Right ventricle myocardium inferior (tissue), 1 donor: ENCODE measurements at places on chromosomes 4 and X.
A peak's percentile ranks its signal among the peaks of the same experiment; 100 is the strongest.

DNA sequence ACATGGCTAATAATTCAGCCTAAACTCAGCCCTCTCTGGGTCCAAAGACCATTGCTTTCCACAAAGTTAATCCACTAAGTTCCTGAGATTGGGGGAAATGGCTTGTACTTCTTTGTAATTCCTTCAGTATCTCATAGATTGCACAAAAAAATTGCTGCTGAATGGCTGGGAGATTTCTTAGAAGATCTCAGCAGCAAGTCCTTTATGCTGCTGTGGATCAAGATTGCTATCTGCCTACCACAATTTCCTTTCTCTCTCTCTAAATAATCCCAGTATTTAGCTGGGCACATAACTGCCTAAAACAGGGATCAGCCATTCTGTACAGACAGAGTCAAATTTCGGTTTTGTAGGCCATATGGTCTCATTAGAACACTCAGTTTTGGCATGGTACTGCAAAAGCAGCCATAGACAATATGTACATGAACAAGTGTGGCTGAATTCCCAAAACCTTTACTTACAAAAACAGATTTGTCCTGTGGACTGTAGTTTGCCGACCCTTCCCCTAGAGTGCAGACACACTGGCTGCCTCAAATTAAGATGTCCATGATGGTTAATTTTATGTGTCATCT lies 18.5 kb upstream of the HOPX start:
- DNase-seq: no peak

DNA sequence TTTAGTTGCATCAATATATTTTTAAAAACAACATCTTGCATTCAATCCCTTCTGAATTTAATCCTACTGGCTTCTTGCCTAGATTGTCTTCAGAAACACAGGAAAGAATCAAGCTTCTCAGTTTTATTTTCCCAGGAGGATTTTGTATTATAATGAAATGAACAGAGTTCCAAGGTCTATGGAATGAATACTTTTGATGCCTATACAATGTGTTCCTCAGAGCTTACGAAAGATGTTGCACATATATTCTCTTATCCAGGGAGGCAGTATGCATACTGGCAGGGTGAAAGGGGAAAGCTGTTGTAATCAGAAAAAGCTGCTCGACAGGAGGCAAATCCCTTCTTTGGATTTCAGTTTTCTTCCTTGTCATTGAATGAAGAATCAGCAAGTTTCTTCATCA lies 8.8 kb downstream of the TMPRSS11D start:
- no peak for DNase-seq

- peak; percentile 82 for DNase-seq
Measured at GRCh38 chrX:68684291-68684918, 36.9 kb downstream of the STARD8 start.

DNA sequence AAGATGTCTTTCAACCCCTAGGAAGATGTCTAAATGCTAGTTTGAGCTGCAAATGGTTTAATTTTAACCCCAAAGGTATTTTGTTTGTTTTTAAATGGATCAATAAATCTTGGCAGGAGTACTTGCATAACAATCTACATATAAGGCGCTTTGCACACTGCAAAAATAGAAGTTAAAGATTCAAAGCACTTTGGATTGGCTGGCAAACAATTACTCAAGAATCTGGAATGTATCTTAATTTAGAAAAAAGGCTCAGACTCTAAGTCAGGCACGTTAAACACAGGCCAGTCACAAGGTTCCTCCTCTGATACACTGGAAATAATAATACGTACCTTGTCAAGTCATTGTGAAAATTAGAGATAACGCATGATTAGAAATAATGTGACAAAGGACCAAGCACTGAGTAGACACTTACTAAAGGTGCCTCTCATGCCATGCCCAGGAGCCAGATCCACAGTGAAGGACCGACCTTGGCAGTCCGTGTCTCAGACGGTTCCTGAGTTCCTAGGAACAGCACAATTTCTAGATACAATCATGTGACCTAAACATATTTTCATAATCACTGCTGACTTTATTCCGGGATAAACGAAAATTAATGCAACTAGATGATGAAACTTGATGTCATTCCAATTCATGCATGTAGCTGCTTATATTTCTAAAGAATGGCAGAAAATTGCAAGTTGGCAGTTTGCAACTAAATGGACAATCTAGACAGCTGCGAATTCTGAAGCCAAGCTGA lies 49.6 kb downstream of the PROM1 start:
- no peak for DNase-seq

GRCh38 chr4:48223633-48224295 lies 45.9 kb downstream of the TEC start:
- DNase-seq: no peak

GRCh38 chrX:39453889-39454621 lies 643.7 kb downstream of the BCOR start:
- DNase-seq: no peak

- no peak for DNase-seq
Measured at GRCh38 chr4:100075486-100076270, 114.6 kb downstream of the DDIT4L start.

- no peak for DNase-seq
Measured at GRCh38 chr4:48173056-48173991, 39.3 kb upstream of the TXK start.

GRCh38 chrX:34866646-34867045 lies 76.0 kb upstream of the FAM47B start:
- DNase-seq: no peak

DNA sequence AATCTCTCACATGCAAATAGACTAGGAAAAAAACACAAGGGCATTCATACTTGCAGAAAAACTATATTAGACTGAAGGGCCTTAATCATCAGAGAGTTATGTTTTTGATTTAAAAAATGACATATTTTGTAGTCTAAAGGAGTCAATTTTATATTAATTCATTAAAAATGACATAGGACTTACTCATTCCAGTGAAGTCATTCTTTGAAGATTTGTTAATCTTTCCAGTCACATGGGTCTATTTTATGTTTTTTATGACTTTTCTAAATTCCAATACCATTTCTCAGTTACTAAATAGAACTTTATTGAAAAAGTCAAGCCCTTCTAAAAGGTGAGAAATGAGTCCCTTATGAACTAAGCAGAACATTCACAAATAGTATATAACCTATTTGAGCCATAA lies 743.8 kb upstream of the INTU start:
- DNase-seq: no peak

GRCh38 chr4:108052558-108053120 lies 63.0 kb downstream of the HADH start:
- no peak for DNase-seq

- no peak for DNase-seq
Measured at GRCh38 chr4:98728433-98728832, 70.0 kb upstream of the TSPAN5 start.

- DNase-seq: no peak
Measured at GRCh38 chrX:29231800-29232199, 644.6 kb downstream of the IL1RAPL1 start.

DNA sequence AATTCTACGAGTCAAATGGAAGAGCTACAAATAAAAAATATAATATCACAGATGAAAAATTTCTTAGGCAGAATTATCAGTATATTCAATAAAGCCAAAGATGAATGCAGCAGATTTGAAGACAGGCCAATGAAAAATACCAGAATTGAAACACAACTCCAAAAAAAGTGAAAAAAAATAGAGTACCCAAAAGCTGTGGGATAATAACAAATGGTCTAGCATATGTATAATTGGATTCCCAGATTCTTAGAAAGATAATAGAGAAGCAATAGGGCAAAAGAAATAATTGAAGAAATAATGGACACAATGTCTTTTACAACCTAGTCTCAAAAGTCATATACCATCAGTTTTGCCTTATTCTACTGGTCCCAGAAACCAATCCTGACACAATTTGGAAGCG lies 4.4 kb downstream of the ANAPC10 start:
- DNase-seq: no peak

GRCh38 chrX:4668802-4669536 lies 955.5 kb upstream of the PRKX start:
- no peak for DNase-seq

DNA sequence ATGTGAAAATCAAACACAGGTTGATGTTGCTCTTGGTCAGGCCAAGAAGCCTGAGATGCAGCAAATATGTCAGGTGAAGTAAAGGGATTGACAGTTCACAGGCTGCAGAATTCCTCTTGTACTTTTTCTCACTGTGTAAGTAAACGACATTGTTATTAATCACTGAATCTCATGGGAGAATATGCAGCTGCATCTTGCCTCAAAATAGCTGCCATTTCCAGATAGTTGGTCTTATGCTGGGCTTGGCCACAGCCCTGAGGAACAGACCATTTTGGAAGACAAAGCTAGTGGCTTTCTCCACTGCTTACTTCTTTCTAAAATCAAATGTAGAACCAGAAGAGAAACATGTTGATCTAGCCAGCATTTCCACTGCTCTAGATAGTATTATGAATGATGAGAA lies 403.4 kb upstream of the NR3C2 start:
- DNase-seq: no peak

GRCh38 chrX:15059474-15059873 lies 186.3 kb downstream of the MOSPD2 start:
- DNase-seq: no peak

- DNase-seq: no peak
Measured at GRCh38 chr4:6242271-6243029, 27.2 kb upstream of the WFS1 start.

- peak; percentile 45 for DNase-seq
Measured at GRCh38 chrX:108312957-108313356, 125.3 kb downstream of the COL4A6 start.

- no peak for DNase-seq
Measured at GRCh38 chr4:40321574-40322275, 13.4 kb upstream of the CHRNA9 start.

GRCh38 chr4:76435528-76436319 lies 695 bp downstream of the SHROOM3 start:
- no peak for DNase-seq

GRCh38 chr4:100977274-100977673 lies 370.1 kb downstream of the PPP3CA start:
- no peak for DNase-seq

DNA sequence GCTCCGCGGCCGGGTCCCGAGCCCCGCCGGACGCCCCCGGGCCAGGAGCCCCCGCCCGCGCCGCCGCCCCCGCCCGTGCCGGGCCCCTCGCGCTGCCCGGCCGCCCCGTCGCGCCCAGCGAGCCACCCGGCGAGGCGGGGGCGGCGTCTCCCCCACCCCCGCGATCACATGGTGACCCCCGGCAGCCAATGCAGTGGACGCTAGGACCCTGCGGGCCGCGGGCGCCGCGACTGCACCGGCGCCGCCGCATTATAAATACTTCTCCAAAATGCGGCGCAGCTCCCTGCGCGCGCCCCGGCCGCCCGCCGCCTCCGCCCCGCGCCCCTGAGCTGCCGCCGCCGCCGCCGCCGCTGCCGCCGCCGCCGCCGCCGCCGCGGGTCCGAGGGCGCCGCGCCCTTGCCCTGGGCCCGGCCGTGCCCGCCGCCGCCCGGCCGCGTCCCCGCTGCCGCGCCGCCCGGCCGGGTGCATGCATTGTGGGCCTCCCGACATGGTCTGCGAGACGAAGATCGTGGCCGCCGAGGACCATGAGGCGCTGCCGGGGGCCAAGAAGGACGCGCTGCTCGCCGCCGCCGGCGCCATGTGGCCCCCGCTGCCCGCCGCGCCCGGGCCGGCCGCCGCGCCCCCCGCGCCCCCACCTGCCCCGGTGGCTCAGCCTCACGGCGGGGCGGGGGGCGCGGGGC lies at the start of gene NAT8L:
Gene NAT8L, plus strand, starts transcription at position 282 of the 680 bp plus-strand sequence. Its CDS starts 185 bp downstream, at position 467.
- peak; percentile 48 for DNase-seq

GRCh38 chrX:78506248-78506647 lies 152.9 kb downstream of the RTL3 start:
- no peak for DNase-seq

GRCh38 chrX:63424063-63424462 lies 72.9 kb upstream of the SPIN4 start:
- DNase-seq: no peak

DNA sequence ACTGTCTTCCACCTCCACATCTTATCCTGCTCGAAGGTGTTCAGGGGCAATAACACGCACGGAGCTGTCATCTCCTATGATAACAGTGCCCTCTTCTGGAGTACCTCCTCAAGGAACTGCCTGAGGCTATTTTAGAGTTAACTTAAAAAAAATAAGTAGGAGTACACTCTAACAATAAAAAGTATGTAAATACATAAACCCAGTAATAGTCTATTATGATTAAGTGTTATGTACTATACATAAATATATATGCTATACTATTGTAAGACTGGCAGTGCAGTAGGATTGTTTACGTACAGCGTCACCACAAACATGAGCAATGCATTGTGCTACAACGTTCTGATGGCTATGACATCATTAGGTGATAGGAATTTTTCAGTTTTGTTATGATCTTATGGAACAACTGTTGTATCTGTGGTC lies 34.5 kb upstream of the TLR2 start:
- no peak for DNase-seq

GRCh38 chrX:115493015-115493414 lies 68.0 kb upstream of the PLS3 start:
- DNase-seq: no peak

DNA sequence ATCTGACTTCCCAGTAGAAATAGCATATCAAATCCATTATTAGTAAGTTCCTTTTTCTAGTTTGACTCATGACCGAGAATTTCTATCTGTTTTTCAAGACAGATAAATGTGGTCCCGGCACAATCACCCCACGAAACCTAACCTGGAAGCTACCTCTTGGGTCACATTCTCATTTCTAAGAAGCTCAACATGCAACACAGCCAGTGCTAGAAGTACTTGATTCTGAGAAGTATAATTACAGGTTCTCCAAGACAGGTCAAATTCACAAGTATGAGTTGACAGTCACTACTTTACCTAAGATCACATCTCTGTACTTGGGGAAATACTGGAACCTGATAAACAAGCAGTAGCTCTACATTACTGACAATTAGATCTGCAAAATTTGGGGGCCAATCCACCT lies 54.0 kb upstream of the PLAC1 start:
- no peak for DNase-seq

DNA sequence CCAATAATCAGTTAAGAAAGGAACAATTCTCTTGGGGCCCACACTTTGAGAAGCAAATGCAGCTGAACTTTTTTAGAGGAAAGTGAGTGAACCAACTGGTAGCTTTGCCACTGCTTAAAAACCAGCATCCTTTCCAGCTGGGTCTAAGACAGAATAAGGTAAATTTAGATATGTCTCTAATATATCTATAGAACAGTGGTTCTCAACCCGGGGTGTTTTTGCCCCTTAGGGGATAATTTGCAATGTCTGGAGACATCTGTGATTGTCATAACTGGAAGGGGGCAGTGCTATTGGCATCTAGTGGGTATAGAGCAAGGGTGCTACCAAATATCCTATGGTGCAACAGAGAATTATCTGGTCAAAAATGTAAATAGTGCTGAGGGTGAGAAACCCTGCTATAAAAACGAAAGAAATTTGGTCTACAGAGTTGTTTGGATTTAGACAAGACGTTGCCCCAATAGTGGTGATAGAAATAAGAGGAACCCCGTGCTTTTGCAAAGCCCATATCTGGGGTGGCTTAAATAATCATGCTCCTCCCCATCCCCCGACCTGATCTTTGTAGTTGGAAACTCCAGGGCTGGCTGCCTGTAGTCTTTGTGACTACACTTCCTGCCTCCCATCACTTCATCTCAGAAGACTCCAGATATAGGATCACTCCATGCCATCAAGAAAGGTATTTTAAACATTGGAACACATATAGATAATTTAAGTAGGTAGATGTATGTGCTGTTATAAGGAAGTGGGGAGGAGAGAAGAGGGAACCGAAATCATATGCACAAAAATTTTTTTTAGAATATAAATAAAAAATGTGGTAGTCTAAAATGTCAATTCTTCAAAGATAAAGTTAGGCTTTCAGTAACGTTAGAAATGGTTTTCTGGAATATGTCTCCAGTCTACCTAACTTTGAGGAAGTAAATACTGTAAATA lies at the start of gene TLR7:
Gene TLR7, plus strand, starts transcription at position 622 of the 927 bp plus-strand sequence. CDS start 507 bp downstream, outside the sequence.
- no peak for DNase-seq

- DNase-seq: peak; percentile 76
Measured at GRCh38 chr4:1200425-1201035, 28.1 kb upstream of the SPON2 start.

GRCh38 chrX:24167719-24168472 lies 18.4 kb downstream of the ZFX start:
- DNase-seq: no peak
